Left renal cortex interstitium (tissue), 4 donors: ENCODE measurements at places on chromosomes 16 and 17.

DNA sequence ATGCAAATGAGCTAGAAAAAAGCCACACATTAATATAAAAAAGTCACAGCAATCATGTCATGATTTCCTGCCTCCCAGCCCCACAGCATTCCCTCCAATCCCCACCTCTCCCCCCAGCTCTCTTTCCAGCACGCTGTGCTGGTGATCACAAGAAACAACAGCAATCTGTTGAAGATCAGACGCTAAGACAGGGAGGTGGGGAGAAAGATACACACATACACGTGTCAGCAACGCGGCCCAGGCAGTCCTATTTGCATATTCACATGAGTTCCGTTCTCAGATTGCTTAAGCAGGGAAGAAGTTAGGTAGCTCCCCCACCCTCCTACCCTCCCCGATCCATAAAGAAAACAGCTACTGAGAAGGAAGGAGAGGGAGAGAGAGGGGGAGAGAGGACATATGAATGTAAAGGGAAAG is 405.5 kb upstream of the PSMD7 start:
- no peak for DNase-seq

DNA sequence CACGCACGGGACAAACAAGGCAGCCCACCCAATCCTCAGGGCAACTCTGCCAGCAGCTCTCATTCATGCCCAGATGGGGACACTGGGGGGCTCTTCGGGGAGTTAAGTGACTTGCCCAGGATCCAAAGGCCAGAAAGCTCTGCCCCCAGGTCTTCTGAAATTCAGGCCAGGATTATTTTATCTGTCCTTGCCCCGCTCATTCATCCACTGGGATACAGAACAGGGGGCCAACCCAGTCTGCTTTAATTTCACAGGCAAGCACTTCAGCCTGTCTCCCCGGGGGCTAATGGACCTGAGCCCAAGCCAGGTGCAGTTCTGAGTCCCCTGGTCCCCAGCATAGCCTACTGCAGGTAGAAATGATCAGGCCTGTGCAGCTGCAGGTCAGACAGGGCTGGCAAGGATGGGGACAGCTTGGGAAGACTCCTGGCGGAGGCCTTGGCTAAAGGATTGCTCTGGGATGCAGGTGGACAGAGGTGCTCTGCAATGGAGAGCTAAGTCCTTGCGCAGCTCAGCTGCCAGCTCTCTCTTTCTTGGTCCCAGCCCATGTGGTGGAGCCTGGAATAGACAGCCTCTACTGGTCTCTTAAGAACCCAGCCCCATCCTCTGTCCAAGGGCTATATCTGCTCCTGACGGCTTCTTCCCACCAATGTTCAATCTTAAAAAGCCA is 766 bp upstream of the B3GNT9 start:
- no peak for DNase-seq

- DNase-seq = no peak
Measured at GRCh38 chr17:64092113-64092512, 37.8 kb downstream of the ERN1 start.

DNA sequence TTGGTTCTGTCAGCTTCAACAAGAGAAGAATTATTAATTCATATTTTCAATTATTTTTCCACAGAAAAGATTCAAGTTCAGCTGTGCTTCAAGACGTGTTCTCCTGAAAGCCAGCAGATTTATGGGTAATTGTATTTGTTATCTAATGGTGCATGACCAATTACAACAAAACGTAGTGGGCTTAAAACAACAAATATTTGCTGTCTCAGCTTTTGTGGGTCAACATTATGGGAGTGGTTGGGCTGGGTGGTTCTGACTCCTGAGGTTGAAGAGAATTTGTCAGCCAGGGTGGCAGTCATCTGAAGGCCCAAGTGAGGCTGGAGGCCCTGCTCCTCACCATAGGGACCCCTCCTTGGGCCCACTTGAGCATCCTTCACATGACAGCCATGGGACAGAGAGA is 24.1 kb upstream of the KREMEN2 start:
- no peak for DNase-seq

DNA sequence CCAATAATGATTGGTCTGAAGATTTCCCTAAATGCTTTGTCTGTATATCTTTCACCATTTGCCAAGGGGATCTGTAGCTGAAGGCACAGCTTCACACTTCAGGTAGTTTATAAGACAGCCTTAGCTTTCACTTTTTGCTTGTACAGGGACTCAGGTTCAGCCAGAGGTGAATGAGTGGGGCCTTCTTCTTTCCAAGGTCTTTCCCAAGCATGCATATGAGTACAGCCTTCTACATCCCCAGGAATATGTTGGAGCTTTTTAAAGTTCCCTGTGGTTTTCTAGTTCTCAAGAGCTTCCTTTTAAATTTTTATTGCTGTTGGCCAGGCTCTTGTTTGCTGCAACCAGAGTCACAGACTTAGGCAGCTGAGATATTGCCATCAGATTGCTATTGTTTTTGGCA is 17.9 kb upstream of the SPDYE4 start:
- DNase-seq = no peak

DNA sequence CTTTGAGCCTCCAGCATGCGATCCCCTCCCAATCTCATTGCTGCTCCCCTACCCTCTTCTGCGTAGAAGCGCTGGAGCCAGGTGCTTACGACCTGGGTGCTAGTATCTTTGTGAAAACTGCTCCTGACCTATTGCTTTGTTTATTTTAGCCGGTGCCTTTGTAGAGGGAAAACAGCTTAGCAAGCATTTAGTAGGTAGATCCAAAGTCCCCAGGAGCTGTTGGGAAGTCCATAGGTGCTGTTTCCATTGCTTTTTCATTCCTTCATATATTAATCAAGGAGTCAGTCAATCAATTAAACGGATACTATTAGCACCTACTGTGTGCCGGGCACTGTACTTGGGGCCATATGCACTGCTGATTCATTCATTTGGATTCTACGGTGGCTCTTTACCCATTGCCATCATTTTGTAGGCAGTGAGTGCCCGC is 497.6 kb downstream of the WWOX start:
- no peak for DNase-seq

DNA sequence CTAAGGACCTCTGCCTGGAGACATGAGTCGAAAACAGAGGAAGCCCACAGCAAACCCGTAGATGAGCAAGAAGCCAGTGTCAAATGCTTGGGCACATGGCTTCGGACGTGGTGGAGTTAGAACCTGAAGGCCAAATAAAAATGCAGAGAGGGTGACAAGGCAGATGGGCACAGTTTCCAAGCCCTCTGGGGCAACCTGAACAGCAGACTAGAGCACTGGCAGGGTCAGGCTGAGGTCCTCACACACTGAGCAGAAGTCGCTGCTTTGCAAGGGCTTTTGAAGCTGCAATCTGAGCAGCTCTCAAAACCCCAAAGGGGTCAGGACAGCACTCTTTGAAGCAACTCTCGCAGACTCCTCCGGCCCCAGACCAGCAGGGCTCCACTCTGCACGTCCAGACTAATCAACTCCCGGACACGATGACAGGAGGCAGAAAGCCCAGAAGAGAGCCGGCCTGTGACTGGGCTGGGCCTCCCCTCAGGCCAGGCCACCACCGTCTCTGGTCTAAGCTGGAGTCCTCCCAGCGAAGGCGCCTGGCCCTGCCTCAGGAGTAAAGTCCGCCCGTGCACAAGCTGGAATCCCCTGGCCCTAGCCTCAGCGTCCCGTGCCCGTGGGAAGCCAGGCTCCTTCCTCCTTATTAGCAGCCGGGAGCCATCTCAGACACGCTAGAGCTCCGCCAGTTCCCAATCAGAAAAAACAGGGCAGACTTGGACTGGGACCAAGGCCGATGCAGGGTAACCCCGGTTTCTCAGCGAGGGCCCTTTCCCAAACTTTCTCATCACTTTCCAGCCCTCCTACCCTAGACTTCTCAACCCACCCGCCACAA is 924 bp downstream of the SMARCD2 start:
- no peak for DNase-seq

- DNase-seq = no peak
Measured at GRCh38 chr16:30992276-30992780, 7.3 kb downstream of the HSD3B7 start.

GRCh38 chr16:88526008-88526905 is 43.9 kb upstream of the ZC3H18 start:
- no peak for DNase-seq

DNA sequence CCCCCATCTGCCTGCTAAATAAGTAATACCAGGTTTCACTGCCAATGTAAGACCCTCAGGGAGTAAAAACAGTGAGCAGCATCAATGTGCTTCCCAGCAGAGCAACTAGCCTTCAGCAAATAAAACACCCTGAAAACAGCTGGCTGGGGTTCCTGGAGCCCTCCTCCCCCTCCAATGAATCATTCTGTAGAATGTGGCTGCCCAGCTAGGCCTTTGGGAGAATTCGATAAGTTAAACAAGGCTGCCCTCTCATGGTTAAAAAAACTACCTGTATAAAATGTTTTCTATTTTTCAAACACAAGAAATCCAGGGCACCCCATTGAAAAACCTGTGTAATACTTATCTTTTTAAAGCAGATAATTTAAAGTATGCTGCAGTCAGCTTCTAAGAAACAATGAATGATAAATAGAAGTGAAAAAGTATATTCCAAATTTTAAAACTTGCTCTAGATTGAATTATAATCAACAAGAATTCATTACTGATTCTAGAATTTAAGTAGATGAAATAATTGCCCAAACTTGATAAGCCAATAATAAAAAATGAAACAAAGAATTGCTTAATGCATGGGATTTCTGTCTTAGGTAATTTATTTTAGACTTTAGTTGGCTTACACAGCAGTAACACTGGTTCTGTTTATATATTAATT is 9.4 kb upstream of the TOM1L1 start:
- DNase-seq = no peak

DNA sequence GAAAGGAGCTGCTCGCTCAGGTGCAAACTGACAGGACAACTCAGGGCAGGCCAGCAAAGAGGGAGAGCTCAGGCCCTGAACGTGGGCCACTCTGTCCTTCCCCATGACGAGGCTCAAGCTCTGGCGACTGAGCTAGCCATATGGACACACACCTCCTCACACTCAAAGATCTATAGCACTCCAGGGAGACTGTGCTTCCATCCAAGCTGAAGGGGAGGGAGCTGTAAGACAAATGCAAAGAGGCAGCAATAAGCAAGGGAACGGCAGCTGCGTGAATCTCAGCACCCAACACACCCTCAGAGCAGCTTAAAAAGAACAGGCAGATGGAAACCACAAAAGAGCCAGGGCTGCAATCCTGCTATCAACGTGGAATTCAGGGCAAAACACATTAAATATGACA is 13.5 kb downstream of the NUDT16L1 start:
- no peak for DNase-seq

DNA sequence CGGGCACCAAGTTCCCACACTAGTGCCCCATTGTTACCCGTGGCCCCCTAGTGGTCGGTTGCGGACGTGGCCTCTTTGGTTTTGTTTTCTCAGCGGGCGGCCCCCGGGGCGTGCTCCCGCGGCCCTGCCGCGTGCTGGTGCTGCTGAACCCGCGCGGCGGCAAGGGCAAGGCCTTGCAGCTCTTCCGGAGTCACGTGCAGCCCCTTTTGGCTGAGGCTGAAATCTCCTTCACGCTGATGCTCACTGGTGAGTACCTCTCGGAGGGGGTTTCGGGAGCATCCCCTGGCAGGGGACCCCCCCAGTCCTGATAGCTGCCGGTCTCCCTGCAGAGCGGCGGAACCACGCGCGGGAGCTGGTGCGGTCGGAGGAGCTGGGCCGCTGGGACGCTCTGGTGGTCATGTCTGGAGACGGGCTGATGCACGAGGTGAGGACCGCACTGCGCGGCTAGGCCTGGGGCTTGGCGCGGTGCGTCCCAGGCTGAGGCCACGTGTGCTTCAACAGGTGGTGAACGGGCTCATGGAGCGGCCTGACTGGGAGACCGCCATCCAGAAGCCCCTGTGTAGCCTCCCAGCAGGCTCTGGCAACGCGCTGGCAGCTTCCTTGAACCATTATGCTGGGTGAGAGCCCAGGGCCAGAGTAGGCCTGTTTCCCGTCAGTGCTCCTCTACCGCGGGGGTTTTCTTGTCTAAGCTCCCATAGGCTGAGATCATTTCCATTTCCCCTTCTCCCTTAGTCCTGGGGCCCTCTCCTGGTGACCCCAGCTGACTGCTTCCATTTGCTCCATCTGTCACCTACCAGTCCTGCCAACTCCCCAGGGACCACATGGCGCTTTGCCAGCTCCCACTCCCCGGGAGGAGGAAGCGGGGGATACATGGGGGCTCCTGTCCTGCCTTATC is 1.7 kb downstream of the SPHK1 start:
- no peak for DNase-seq

- DNase-seq = no peak
Measured at GRCh38 chr17:40623419-40624210, 24.0 kb downstream of the SMARCE1 start.

DNA sequence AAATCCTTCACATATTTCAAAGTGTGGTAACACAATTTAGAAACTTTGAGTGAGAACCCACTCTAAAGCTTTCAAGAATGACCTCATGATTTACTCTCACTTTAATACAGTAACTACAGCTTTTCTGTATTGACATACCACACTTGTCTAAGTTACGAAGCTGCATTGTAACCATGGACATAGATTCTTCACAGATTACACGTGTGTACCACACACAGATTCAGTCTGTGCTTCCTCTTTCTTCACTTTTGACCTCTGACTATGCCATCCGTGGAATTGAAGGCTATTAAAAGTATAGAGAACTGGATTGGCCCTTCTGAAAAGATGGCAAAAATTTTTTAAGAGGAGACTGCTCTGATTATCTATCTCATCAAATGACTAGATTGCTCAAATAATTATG is 172.7 kb downstream of the TANC2 start:
- no peak for DNase-seq

- no peak for DNase-seq
Measured at GRCh38 chr17:55664287-55664686, 58.4 kb downstream of the TMEM100 start.

DNA sequence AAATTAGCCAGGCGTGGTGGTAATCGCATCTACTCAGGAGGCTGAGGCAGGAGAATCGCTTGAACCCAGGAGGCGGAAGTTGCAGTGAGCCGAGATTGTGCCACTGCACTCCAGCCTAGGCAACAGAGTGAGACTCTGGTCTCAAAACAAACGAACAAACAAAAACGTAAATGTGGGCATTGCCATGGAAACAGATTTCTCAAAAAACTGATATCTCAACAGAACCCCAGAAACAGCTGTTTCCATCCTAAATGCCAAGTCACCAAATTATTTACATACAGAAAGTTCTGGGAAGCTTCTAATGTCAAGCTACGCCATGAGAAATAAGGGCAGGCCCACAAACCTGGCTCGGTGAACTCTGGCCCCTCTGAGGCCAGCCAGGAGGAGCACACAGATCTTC is 16.0 kb upstream of the ZNF689 start:
- DNase-seq = no peak

DNA sequence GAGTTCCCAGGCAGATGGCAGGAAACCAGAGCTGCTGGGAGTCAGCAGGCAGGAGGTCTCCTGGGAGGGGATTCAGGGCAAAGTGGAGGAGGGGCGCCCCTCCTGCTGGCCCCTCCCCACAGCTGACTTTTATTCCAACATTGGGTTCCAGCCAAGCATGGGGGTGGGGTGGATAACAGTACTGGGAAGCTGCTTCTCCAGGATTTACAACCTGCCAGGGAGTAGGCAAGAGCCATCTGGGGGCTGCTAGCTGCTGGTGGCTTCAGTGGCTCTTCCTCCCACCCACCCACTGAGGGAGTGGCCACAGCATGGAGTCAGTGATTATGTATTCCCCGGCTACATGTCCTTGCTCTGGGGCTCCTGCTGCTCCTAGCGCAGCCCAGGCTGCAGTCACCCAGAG is 36.8 kb downstream of the TMEM132E start:
- DNase-seq = peak; percentile 75
